ENCODE measurements at places on chromosomes 5 and 9.

DNA sequence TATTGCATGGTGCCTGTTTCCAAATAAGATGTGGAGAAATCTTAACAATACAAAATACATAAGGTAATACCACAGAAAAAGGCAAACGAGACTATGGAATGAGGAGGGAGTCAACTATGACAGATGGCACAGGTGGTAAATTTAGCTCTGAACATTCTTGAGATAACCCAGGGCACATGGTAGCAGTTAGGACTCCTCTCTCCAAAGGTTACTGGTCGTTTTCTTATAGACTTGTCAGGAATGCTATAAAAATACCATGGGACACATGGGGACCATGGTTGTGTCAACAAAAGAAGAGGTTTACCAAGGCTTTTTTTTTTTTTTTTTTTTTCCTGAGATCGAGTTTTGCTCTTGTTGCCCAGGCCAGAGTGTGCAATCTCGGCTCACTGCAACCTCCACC lies 209.4 kb upstream of the RFX3 start:
- DNase-seq: no peak

DNA sequence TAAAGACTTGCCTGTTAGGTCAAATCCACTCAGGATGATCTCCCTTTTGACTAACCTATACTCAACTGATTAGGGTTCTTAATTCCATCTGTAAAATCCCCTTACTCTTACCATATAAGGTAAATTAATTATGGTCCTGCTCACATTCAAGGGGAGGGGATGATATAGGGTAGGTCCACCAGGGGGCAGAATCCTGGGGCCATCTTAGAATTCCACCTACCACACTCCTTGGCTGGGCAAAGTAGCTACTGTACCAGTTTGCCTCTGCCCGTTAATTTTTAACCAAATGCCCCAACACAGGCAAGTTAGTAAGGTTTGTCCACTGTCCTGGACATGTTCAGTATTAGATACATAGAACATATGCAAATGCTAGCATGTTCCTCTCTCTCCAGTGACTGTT lies 262.4 kb downstream of the SEMA5A start:
- DNase-seq: no peak

- no peak for DNase-seq
Measured at GRCh38 chr5:102295534-102296177, 428 bp downstream of the SLCO4C1 start.

GRCh38 chr5:112735702-112736101 lies 2.0 kb upstream of the APC start:
- DNase-seq: no peak

GRCh38 chr5:138334867-138335447 lies 3.1 kb upstream of the FAM53C start:
- DNase-seq: no peak

- no peak for DNase-seq
Measured at GRCh38 chr9:114078021-114078780, at the start of gene AMBP. Gene AMBP (minus strand): TSS chr9:114078300. CDS start chr9:114078209, 91 bp downstream.

DNA sequence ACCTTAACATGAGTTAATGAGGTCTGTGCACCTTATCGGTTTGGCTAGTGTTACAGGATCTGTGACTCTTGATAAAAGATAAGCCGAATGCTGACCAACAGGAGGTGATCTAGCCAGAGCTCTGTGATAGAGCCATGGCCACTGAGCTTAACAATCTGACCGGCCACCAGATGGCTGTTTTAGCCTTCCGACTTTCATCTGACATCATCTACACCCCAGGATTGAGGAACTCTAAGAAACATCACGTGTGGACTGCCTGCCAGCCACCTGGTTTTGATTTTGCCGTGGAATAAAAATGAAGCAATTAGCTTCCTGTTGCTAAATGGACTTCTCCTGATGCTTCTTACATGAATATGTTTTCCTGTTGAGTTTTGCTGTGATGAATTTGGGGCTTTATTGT lies 281.3 kb downstream of the CEMIP2 start:
- no peak for DNase-seq

GRCh38 chr5:146016764-146017484 lies 80.5 kb downstream of the SH3RF2 start:
- DNase-seq: no peak

DNA sequence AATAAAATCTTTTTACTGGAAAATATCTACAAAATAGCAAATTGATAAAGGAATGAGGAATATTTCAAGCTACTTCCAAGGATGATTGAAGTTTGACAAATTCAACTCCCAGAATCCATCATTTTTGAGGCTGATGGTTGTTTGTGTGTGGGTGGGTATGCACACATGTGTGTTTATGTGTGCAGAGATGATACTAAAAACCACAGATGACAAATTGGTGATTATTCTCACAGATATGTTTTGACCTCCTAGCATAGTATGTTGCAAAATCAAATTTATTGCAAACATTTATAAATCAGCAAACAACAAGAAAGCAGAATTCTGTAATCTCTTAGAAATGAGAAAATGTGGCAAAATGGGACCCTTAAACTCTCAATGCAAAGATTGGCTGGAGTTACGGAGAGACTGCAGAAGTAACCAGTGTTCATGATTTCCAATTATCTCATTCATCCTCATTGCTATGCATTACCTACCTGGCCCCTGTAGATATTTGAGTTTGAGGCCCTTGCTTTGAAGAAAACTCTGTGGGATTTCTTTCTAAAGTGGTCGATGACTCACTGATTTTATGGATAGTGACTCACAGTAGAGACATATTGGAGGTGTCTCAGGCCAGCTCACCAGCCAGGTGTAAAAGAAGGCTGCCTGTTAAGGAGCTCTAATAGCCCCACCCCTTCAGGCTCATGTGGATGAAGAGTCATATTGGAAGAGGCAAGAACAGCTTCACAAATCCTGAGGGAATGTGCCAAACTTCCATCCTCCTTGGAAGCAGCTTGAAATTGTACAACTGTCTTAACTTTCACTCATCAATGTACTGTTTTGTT lies 44.6 kb upstream of the TMC1 start:
- no peak for DNase-seq

GRCh38 chr5:68178579-68178978 lies 37.0 kb upstream of the PIK3R1 start:
- no peak for DNase-seq

DNA sequence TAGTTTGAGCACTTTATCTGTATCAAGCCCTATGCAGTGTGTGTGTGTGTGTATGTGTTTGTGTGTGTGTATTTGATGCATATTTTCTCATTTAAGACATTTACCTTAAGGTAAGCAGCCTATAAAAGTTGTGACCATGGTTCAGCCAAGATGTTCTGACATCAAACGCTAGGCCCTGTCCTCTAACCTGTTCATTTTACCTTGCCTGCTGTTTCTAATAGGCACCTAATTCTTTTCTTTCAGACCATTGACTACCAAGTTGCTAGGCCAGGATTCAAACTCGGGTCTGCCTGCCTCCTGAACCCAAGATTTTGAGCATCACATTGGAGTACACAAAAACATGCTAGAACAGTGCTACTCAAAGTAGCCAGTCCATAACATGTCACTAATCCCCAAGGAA lies 274.5 kb downstream of the PLK2 start:
- no peak for DNase-seq

DNA sequence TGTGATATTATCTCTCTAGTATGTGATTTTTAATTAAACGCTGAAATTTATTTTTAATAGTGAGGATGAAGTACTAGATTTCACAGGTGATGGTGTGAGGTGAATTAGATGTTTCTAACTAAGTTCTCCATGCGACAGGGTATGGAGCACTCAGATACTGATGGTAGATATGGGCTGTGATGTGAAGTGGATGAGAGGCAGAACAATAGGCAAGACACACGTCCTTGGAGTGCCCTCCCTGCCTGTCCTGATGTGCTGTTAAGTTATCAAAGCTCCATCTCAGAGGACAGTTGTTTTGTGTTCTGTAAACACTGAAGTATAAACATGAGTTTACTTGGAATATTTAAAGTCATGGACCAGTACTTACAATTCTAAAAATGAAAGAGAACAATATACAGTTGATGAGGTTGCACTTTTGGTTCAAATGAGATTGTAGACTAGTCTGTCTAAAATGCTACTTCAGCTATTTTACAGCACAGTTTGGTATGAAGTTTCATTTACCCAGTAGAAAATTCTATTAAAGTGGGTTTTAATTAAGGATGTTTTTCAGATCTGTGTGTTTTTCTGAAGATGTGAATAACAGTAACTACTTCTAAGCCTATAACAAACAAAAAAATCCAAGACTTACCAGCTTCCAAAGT lies 64.2 kb downstream of the C7 start:
- DNase-seq: no peak

GRCh38 chr9:126626926-126627233 lies 13.2 kb downstream of the LMX1B start:
- DNase-seq: no peak

DNA sequence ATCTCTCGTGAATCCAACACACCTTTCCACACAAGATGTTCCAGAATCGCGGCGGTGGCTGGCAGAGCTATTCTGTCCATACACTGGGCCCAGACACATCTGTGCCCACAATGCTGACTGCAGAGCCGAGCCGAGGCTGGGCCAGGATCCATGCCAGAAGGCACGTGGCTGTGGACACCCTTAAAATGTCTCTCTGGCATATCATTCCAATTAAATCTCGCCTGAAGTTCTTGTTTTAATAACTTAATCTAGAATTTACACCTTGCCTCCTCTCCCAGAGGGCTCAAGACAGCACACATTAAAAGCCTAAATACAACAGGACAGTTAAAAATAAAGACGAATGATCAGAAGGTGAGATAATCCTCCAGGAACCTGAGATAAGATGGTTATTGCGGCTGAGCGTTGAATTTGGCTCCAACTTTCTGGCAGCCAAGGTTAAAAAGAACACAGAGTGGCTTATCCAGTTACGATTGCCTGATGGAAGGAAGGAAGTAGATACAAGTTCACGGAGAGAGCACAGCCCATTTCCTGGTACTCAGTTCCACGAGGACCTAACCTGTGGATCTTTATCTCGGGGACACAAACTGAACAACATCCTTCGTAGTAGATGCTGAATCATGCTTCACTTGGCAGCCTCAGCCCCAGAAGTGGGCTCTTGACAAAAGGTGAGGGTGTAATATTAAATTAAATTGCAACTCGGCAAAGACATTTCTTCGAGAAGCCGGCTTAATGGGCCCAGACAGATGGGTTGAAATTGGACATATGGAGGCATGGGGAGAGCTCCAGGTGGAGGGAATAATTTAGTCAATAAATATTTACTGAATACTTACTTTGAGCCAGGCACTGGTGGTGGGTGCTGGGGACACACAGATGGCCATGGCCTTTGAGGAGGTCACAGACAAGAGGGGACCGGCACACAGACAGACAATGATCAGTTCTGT lies 86.0 kb upstream of the TBC1D2 start:
- DNase-seq: no peak

GRCh38 chr5:131169810-131170539 lies 769 bp upstream of the LYRM7 start:
- DNase-seq: no peak

GRCh38 chr5:126269511-126269910 lies 153.7 kb upstream of the GRAMD2B start:
- no peak for DNase-seq

GRCh38 chr5:78699552-78700153 lies 51.1 kb upstream of the LHFPL2 start:
- DNase-seq: no peak

GRCh38 chr5:149635394-149635793 lies 54.1 kb downstream of the ARHGEF37 start:
- DNase-seq: no peak

DNA sequence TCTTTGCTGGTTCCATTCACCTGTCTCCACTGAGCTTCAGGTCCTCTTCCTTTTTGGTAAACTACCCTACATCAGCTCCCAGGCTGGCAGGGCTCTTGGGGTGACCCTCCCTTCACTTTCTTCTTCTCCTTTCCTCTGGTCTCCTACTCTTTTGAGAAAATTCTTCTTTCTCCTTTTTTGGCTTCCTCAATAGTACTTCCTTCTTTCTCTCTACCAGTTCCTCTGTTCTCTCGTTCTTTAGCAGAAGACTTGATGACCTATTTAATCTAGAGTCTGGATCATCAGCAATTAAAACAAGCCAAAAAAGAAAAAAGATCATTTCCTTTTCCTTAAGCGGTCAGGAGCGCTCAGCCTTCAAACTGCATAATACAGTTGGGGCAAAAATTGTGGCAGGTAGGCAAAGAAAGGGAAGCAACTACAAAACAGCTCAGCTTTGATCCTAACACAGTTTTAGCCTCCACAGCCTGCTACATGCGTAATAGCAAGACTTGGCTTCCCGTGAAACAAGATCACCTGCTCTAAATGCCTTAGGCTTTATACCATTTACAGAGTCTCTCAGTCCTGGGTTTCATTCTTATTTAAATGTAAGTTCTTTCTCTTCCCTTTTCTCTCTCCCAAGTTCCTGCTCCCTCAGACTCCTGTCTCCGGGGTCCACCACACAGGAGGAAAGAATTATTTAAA lies 14.0 kb upstream of the GSN start:
- no peak for DNase-seq

GRCh38 chr5:178323541-178323865 lies 90.9 kb upstream of the PHYKPL start:
- no peak for DNase-seq

GRCh38 chr5:32004404-32004803 lies 169.7 kb downstream of the GOLPH3 start:
- no peak for DNase-seq

DNA sequence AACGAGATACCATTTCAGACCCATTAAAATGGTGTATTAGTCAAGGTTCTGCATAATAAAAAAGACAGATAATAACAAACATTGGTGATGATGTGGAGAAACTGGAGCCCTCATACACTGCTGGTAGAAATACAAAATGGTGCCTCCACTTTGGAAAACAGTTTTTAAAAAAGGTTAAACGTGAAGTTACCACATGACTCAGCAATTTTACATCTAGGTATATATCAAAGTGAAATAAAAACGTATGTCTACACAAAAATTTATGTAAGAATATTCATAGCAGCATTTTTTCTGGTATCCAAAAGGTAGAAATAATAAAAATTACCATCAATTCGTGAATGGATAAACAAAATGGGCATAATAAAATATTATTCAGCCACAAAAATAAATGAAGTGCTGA lies 519.8 kb downstream of the TLE4 start:
- no peak for DNase-seq

- DNase-seq: no peak
Measured at GRCh38 chr5:140118302-140118936, 4.5 kb downstream of the PURA start.

DNA sequence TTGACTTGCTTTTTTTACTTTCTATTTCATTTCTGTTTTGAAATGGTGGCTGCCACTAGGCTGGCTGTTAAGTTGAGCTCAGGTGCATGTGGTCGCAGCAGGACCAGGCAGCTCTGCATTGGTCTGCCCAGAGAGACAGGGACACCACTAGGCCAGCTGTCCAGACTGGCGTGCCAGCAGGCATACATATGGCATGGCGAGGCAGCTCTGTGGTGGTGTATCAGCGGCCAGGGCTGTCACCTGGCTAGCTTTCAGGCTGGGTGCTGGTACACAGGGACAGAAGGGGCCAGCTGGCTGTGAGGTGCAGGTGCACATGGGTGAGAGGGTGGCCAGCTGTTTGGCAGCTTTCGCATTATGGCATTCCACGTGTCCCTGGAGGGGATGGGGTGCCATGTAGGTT lies 654.0 kb upstream of the ACO1 start:
- DNase-seq: no peak
